Foreskin keratinocyte (primary cell): ENCODE measurements at places on chromosomes 5 and 9.

- DNase-seq: no peak
These were observed 78.1 kb upstream of the MAMDC2 start for GRCh38 chr9:69965416-69966145.

- DNase-seq: peak; percentile 56
These were observed 6.0 kb upstream of the NEK6 start for GRCh38 chr9:124251605-124252378.

DNA sequence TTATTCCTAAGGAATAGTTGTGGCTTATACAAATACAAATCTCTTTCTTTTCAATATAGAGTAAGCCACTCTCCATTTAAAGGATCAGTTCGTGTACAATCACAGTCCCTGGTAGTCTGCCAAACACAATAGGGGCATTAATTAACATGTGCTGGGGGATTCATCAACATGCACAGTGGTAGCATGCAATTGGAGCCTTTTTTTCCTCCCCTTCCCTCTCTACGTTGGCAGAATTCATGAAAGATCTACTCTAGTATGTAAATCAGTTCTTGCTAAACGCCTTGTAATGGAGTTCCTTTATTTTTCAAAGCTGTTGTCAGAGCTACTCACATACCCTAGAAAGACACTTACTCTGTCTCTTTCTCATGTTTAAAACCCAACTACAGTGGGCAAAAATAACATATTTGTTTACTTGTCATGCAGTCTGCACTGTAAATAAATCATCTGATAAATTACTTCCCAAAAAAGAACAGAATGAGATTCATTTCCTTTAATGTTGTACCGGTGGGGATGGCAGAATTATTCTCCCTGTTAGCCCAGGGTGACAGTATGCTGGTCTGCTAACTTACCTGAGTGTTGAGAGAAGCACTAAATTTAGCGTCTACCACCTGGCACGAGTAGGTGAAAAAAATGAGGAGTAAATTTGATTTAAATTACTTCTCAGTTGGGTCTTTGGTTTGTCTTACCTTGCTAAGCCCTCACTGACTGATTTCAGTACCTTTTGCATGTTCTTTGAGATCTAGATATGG lies 341.5 kb upstream of the CCNH start:
- DNase-seq: no peak

GRCh38 chr5:142326480-142326938 lies 1.7 kb upstream of the SPRY4 start:
- DNase-seq: peak; percentile 45

- no peak for DNase-seq
These were observed 3.8 kb downstream of the EGR1 start for GRCh38 chr5:138468966-138469539.

- DNase-seq: peak; percentile 1
These were observed 262.9 kb upstream of the PTPRD start for GRCh38 chr9:10875752-10876151.

- peak; percentile 40 for DNase-seq
These were observed 13.2 kb upstream of the AQP7 start for GRCh38 chr9:33415501-33416038.

GRCh38 chr5:28254846-28255245 lies 1216.5 kb upstream of the CDH9 start:
- DNase-seq: no peak

DNA sequence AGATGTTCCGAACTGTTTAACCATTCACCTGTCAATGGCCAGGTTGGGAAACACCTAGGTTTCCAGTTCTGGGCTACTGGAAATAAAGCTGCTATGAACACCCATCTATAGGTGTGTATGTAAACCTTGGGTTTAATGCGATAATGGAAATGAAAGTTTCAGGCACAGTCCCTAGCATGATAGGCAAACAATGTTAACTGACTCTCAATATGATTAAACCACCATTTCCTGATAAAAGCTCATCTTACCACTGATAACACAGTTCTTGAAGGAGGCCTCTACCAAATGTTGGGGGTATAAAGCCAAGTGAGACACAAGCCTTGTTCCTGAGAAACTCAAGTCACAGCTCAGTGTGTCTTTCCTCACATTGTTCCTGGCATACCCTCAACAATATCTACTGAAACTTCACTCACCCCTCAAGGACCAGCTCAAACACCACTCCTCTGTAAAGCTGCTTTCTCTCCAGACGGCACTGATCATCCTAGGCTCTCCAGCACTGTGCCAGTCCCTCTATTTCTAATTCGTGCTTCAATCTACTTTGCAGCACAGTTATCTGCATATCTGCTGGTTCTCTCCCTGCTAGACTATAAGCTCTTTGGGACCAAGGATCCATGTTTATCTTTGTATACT lies 15.8 kb downstream of the RAB14 start:
- no peak for DNase-seq

DNA sequence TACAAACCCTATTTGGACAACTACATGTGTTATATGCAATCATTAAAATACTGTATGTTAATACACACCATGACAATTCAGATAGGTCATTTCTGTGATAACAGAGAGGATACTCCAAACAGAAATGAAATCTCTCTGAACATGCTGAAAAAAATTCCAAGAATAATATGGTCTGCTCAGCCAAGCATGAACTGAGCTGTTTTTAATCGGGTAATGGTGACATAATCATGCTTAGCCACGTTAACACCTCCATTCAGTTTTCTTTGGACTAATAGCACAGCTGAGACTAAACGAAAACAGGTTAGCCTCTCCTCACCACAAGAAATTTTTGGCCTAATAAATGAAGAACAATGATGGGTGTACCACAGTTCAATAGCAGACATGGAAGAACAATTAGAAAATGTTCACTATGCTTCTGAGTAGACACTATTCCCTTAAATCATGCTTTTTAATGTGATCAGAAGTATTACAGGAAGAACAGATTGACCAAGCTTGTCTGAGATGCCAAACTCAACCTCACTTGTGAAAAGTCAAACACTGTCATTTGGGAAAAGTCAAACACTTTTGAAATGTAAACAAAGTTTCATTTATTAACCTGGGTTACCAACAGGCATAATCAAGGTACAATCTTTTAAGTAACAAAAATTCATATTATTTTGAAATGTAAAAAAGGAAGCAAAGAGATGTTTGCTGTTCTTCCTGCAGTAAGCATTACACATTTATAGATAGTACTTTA lies 19.4 kb downstream of the RAB14 start:
- DNase-seq: no peak

DNA sequence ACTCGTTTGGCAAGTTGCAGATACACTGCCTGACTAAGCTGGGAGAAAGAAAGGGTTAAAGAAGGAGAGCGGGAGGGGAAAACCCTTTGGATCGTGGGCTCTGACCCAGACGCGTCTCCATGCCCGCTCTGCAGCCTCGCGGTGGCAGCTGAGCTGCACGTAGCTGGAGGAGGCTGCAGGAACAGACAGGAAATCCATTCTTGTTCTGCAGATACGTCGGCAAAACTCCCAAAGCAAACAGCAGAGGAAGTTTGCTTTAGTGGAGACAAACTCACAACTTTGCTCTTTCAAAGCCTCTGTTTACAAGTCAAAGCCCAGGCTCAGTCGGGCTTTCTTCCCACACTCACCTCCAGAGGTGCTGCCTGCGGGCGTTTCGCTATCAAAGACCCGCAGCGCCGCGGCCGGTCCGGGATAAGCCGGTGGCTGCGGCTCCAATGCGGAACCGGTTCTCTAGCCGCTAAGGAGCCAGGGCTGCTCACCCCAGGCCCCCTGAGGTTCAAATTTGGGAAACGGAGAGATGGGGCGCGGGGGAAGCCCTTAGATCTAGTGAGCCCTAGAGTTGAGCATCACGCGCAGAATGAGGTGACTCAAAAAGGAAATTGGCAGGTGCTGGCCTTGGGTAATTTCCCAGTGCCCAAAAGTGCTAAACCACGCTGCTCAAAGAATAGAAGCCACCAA lies 60.7 kb downstream of the MAT2B start:
- no peak for DNase-seq

DNA sequence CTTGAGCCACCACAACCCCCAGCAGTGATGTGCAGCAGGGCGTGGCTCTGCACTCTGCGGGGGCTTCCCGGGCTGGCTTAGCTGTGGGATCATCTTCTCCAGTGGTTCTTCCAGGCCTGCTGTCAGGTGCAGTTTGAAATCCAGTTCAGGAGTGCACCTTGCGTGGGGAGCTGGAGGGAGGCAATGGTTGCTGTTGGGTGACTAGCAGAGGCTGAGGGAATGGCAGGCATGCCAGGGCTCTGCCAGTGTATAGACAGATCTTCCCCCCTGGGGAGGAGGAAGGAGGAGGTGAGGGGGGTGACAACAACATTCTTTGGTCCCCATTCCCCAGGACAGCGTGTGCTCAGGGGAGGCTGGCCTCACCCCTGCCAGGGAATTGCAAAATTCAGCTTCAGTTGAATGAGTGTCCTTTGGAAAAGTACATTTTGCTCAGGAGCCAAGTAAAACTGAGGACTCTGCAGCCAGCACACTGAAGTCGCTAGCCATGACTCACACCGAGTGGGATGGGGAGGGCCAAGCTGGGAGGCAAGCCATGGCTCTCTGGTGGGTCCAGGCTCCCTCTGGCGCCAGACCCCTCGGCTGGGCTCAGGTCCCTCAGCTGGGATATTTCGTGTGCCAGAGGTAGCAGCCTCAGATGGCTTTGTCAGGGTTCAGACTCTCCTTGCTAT lies 35.0 kb downstream of the ERGIC1 start:
- no peak for DNase-seq

GRCh38 chr9:137244486-137245449 lies 3.7 kb downstream of the TUBB4B start:
- peak; percentile 40 for DNase-seq

- no peak for DNase-seq
These were observed 26.3 kb downstream of the SEMA5A start for GRCh38 chr5:9519537-9519936.

DNA sequence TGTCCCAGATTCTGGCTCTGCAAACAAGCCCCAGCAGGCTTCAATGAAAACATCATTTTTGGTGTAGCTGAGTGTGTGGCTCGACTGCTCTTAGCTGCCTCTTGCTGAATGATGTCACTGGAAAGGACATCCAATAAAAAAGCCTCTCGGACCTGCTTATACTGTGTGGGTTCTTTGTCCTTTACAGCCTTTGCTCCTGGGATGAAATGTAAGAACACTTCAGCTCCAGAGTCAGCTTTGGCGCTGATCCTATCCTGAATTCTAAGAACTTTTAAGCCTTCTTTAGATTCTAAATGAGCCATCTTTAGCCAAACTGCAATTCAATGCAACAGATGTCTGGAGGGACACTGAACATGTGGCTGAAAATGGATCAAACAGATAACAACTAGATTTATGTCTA lies 404.6 kb upstream of the C9orf72 start:
- DNase-seq: no peak

DNA sequence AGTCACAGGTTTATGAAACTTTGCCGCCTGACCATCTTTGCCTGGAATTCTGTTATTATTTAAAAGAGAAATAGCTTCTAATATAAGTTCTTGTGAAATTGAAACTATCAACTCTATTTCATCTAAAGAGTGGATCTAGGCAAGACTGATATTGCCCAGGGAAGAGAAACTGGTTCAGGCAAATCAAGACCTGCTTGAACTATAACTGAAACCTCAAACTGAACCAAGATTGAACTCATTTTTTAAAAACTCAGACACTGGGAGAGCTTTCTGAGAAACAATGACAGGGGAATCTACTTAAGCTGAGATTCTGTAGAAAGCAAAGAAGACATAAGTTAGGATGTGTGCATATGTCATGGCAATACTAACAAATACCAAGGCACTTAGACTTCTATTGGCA lies 815.8 kb downstream of the BRINP1 start:
- peak; percentile 48 for DNase-seq

DNA sequence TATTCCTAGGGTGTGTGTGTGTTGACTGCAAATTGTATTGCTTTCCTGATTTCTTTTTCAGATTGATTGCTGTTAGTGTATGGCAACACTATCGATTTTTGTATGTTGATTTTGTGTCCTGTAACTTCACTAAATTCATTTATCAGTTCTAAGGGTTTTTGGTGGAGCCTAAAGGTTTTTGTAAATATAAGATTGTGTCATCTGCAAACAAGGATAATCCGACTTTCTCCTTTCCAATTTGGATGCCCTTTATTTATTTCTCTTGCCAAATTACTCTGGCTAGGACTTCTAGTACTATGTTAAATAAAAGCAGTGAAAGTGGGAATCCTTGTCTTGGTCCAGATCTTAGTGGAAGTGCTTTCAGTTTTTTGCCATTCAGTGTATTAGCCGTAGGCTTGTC lies 340.9 kb upstream of the KLF4 start:
- no peak for DNase-seq

DNA sequence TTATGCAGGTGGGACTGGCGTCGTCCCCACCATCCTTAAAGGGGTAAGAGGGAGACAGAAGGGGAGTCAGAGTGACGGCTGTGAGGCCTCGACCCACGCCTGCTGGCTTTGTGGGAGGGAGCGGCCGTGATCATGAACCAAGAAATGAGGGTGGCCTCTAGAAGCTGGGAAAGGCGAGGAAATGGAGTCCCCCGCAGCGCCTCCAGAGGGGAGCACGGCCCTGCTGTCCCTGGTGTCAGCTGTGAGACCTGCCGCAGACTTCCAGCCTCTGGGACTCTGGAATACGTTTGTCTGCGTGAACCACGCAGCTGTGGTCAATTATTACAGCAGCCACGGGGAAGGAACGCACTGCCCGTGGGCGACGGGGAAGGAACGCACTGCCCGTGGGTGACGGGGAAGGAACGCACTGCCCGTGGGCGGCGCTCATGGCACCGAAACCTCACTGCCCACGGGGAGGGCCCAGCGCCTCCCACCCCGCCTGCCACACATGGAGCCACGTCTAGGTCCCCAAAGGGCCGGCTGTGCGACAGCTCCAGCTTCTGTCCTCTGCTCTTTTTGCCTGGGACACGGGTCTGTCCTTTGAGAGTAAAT lies 108.8 kb upstream of the RAPGEF1 start:
- DNase-seq: no peak

DNA sequence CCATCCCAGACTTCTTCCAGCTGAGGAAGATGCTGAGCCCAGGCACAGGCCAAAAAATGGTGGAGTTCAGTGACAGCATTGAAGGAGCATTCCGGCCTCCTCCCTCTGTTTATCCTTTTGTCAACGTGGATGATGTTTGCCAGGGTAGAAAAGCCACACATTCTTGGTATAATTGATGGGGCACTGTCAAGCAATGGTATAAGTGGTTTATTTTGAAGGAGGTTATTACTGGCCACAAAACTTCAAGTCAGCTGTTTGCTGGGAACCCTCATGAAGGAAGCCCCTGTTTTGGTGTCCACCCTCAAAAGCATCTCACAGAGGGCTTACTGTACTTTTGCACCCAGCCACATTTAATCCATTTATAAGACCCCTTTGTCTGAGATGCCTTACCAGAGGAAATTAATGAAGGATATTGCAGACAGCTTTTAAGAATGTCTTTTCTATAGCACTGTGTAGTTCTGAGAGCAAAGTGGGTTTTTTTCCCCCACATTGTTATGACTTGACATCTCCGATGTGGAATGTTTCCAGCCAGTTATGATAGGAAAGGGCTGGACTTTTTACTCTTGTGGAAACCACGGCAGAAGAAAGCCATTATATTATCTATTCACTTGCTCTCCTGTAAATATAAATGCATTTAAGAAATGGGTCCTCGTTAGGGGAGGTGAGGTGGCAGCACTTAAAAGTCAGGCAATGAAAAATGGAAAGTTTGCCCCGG lies 95.5 kb upstream of the SPATA31D4 start:
- no peak for DNase-seq

- DNase-seq: no peak
These were observed 22.9 kb upstream of the SYK start for GRCh38 chr9:90778746-90779145.
